ENCODE measurements at places on chromosomes 6 and 20. TPM values are rescaled to one million over a fixed set of nuclear protein-coding genes. Genes with fewer than 3 reads are reported as not detected.

DNA sequence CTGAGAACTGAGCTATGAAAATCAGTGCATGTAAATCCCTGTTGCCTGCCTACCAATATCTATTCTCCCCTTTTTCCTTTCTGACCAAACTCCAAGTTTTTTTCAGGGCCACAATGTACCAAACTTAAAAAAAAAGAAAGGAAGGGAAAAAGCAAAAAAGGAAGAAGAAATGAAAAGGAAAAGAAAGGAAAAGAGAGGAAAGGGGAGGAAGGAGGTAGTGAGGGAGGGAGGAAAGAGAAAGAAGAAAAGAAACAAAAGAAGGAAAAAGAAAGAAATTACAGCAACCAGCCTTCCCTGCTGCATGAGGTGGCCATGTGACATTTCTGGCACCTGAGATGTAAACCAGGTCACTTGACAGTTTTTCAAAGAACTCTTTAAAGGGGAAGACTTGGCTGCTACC is 4.4 kb downstream of the CNKSR3 start:
- no peak for DNase-seq

- DNase-seq: no peak
Measured at GRCh38 chr20:59786801-59787537, 146.5 kb downstream of the SYCP2 start.

DNA sequence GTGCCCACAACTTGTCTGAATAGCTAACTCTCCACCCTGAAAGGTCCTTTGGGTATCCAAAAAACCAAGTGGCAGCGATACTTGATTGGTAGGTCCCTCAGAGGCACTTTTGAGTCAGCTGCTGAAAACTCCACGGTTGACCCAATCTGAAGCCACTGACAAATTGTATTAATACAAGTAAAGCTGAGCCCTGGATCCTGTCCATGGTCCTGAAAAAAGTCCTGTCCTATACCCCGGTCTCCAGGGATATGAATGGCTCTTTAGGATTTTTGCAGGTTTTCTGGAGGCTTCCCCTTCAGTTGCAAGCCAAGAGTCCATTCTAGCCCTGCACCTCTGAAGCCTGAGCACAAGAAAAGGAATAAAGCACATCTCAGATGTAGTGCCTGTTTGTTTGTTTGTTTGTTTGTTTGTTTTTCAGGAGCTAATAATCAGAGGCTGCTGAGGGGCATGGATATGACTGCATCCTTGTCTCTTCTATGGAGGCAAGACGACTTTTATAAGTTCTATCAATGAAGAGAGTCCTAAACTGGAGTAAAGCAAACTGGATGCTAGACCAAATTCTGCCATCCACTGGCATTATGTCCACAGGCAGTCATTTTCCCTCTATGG is 1.7 kb upstream of the SLC12A5 start:
- DNase-seq: no peak

Gene HLA-DRB1
- 4.2 TPM for total RNA-seq

Gene FRK
- 0.06 TPM for total RNA-seq

All from activated naive CD8-positive, alpha-beta T cell treated with anti-CD3 and anti-CD28 coated beads for 36 hours (primary cell).